ENCODE measurements at places on chromosomes 4 and X.

DNA sequence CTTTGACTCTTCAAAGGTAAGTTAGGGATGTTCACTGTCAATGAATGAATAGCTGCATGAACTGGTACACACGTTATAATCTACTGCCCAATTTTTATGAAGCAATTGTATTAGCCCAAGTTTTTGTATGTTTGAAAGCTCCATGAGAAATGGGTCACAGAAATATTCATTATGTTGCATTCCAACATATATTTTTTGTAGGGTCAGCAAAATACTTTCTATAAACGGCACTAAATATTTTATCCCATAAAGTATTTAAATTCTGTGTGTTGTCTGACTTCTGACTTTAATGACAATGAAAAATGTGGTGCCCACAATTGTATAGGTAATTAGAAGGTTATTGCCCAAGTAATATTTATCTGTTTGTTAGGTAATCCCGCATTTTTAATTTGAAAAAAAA lies 466.0 kb downstream of the FAT4 start:
- DNase-seq: no peak

DNA sequence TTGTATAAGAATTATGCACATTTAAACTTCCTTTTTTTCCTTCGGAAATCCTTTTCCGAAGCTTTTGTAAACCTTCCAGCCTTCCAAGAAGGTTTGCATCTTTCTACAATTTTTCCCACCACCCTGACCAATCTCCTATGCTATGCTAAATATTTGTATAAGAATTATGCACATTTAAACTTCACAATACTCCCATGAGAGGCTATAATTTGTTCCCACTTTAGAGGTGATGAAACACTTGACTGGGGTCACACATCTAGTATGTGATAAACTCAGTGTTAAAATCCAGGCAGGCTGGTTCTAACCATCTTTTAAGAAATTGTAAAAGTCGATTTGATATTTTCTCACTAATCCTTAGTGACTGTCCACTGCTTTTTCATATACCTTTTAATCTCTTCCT lies 22.1 kb downstream of the NUDT6 start:
- no peak for DNase-seq

GRCh38 chrX:150697641-150698040 lies 4.4 kb downstream of the MTMR1 start:
- DNase-seq: no peak

GRCh38 chr4:167893531-167893930 lies 198.8 kb upstream of the ANXA10 start:
- DNase-seq: no peak
